ENCODE measurements at places on chromosomes 1 and 21.
A peak's percentile ranks its signal among the peaks of the same experiment; 100 is the strongest.

DNA sequence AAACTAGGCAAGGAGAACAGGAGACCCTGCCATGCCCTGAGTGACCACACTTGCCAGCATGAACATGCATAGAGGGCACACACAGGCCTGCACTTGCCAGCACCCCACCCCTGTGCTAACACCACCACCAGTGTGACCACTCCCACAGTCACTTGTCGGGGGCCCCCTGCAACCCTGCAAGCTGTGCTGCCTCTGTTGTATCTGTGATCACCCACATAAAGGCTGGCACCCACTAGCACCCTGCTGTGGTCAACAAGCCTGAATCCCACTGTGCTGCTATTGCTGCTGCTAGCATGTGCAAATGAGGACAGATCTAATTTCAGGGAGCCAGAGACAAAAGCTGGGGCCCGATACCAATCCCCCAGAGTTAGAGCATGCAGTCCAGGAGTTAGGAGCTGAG is 217.7 kb downstream of the GIPC2 start:
- DNase-seq, result no peak

DNA sequence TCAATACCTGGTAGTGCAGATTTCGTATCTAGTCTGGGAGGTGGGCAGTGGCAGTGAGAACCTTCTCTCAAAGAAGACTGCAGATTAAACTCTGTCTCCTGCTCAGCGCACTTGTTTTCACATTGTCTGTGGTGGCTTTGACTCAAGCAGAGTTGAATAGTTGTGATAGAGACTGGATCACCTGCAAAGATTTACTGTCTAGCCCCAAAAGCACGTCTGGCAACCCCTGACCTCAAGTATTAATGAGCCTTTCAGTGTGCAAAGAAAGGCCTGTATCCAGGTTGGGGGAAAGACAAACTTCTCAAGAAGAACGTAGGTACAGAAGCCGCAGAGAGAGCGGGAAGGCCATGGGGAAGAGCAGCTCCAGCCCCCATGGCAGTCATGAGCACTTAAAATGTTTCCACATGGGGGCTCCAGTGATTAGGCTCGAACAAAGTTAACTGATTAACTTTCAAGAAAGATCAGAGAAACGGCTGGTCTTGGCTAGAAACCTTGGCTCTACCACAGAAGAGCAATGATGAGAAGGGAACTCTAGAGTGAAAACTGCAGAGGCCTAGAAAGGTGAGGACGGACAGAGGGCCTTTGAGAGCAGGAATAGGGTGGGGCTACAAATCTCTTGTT is 15.2 kb downstream of the HENMT1 start:
- no peak for DNase-seq

DNA sequence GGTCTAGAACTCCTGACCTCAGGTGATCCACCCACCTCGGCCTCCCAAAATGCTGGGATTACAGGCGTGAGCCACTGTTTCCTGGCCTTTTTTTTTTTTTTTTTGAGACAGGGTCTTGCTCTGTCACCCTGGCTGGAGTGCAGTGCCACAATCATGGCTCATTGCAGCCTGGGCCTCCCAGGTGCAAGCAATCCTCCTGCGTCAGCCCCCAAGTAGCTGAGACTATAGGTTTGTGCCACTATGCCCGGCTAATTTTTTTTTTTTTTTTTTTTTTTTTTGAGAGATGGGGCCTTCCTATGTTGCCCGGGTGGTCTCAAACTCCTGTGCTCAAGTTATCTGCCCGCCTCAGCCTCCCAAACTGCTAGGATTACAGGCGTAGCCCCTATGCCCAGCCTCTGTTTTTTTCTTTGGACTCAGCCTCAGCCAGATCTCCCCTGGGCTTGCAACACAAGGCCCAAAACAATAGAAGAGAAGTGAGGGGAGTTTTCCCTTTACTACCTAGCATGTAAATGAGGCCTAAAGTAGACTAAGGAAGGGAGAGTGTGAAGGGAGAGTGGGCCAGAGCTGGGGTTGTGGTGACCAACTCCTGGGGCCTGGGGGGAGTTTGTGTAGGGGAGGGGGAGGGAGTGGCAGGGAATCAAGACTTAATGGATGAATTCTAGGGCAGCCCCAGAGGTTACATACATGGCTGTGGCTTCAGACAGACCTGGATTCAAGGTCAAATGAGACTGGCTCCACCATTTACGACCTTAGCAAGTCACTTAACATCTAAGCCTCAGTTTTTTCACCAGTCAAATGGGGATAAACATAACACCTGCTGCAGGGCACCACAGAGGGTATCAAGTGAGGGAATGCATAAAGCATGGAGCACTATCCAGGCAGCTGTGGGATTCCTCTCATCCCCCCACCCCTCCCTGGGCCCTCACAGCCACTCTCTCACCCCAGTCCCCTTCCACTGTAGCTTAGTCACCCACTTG is 1.6 kb upstream of the CD52 start:
- no peak for DNase-seq

DNA sequence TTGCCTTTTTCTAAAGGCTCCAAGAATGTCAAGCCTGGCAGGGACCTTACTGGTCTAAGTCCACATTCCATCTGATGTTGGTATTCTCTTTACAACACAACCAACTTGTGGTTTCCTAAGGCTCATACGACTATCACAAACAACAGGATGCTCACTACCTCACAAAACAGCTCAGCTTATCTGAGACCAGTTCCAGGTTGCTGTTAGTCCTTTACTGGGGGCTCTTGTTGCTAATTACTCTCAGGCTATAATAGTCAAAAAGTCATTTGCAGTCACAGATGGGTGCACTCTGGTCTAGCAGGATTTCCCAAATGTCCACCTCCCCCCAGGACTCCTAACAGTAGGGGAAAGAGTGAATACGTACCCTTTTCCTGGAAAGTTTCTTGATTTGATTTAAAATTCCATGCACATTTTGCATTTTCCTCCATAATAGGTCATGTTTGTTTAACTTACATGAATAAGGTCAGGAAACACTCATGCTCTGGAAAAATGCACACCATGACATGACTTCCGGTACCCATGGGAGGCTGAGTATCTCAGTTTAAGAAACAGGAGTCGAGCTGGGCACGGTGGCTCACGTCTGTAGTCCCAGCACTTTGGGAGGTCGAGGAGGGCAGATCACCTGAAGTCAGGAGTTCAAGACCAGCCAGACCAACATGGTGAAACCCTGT is 16.0 kb downstream of the LCK start:
- DNase-seq, result no peak

- peak; percentile 80 for DNase-seq
Observed at GRCh38 chr1:7447093-7447492, 324.0 kb upstream of the VAMP3 start.

- no peak for DNase-seq
Observed at GRCh38 chr1:29408831-29409605, 172.7 kb downstream of the PTPRU start.

Data from RPMI8226 (cell line).